ENCODE measurements at places on chromosomes 1 and 21. TPM values are rescaled to one million over a fixed set of nuclear protein-coding genes. Genes with fewer than 3 reads are reported as not detected.
A peak's percentile ranks its signal among the peaks of the same experiment; 100 is the strongest.

DNA sequence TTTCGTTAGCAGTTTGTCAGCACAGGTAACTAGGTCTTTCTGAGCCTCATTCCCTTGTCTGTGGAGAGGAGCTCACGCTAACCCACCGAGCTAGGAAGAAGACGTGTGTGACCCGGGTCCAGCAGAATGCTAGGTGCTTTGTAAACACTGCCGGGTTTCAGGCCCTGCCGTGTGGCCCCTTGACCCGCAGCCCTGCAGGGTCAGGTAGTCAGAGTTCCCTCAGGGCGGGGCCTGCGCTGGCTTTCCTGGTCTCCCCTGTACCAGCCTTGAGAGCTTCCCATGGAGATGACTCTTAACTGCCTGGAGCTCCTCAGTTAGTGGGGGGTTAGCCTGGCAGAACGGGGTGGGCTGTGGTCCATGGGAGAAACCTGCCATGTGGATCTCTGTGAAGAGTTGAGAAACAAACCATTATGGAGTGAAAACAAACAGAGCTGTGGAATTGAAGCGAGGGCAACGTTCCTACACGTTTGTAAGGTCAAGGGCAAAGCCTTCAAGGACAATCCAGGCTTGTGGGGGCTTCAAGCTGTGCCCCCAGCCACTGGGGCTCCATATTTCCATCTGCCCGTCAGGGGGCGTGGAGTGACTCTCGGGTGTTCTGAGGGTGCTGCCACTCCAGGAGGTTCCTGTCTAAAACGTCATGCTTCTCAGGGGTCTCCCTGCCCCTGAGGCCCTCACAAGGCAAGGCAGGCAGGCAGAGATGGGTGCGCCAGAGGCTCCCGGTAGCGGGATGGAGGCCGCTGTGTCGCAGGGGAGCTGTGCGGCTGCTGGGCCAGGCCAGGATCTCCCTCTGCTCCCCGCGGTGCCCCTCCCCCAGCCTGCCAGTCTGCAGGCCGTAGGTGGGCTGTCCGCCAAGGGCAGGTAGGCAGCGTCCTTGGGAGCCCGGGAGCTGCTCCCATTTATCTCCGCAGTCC, 23.8 kb downstream of the LHX4 start:
- H3K36me3 ChIP-seq = no peaks in the 10 kb centered on the region
- DNase-seq = no peak
- no peak overlapping the region for H3K27ac ChIP-seq
- peaks cover 2% of the 10 kb centered on the region for H3K27me3 ChIP-seq

Gene CFHR3
- not detected for total RNA-seq

- no peak for DNase-seq
- peaks cover 19% of the 10 kb centered on the region for H3K36me3 ChIP-seq
- H3K27me3 ChIP-seq = no peaks in the 10 kb centered on the region
- H3K4me3 ChIP-seq = no peak overlapping the region
- H3K27ac ChIP-seq = no peak overlapping the region
Observed at GRCh38 chr1:206809504-206810084, 37.3 kb upstream of the IL10 start.

DNA sequence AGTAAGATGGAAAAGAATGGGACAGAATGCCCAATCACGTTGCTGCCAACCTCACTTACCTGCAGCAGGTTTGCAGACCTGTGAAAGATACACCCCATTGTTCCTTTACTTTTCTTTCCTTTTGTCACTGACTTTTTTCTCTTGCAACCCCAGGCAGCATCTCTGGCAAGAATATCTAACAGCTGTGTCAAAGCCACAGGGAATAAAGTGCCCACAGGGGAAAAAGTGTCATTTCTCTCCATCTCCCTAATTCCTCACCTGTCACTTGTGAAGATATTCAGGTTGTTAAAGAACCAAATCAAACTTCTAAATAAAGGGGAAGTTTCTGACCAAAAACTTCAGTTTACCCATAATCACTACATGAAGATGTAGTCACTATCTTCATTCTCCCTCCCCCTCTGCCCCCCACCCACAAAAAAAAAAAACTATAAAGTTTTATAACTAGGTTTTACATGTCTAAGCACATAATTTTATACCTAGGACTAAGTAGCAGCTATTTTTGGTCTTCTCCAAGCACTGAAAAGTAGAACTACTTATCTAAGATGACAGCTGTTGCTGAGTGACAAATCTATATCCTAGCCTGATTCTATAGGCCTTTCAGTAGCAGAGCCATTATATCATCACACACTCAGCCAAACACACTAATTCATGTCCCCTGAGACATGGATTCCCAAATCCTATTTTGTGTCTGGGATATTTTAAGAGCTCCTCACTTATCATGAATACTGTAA, 54.9 kb downstream of the TBX15 start:
- no peak overlapping the region for H3K27ac ChIP-seq
- H3K27me3 ChIP-seq = no peaks in the 10 kb centered on the region
- no peak for DNase-seq
- no peaks in the 10 kb centered on the region for H3K36me3 ChIP-seq

GRCh38 chr1:115343200-115343737, 5.2 kb upstream of the NGF start:
- H3K27ac ChIP-seq = no peak overlapping the region
- no peaks in the 10 kb centered on the region for H3K36me3 ChIP-seq
- no peak overlapping the region for H3K4me3 ChIP-seq
- peaks cover 15% of the 10 kb centered on the region for H3K27me3 ChIP-seq
- no peaks in the 10 kb centered on the region for H3K4me1 ChIP-seq

Gene TMEM269
- total RNA-seq = 0.48 TPM

Gene CHML
- total RNA-seq = 11.6 TPM

DNA sequence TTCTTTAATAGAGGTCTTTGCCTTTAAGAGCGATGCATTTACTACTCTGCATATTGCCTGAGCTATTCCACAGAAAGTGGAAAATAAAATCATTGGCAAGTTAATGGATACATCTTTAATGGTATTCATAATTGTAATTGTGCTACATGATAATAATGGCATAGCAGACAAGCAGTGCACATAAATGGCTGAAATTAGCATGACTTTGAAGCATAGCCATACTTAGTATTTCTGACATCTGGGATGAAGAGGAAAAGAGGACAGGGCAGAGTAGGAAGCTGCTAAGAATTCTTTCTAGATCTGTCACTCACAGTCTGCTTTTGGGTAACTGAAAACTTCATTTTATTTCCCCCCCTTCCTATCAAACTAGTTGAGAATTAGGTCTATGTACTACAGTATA, 195.0 kb upstream of the NRIP1 start:
- no peak overlapping the region for H3K27ac ChIP-seq
- no peak overlapping the region for H3K4me3 ChIP-seq
- no peaks in the 10 kb centered on the region for H3K4me1 ChIP-seq
- DNase-seq = no peak
- H3K27me3 ChIP-seq = no peaks in the 10 kb centered on the region
- no peaks in the 10 kb centered on the region for H3K36me3 ChIP-seq

Gene DCST1
- total RNA-seq = not detected

Gene TMEM52
- not detected for total RNA-seq

Gene FCAMR
- not detected for total RNA-seq

DNA sequence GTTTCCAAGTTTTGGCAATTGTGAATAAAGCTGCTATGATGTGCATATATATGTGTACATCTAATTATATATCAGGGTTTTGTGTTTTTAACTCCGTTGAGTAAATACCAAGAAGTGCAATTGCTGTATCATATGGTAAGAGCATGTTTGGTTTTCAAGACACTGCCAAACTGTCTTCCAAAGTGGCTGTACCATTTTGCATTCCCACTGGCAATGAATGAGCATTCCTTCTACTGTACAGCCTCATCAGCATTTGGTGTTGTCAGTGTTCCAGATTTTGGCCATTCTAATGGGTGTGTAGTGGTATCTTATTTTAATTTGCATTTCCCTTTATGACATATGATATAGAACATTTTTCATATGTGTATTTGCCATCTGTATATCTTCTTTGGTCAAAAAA, 246.3 kb downstream of the USH2A start:
- no peak for DNase-seq
- no peaks in the 10 kb centered on the region for H3K27me3 ChIP-seq
- H3K4me3 ChIP-seq = no peak overlapping the region
- H3K27ac ChIP-seq = no peak overlapping the region
- no peaks in the 10 kb centered on the region for H3K4me1 ChIP-seq
- H3K36me3 ChIP-seq = no peaks in the 10 kb centered on the region

- no peaks in the 10 kb centered on the region for H3K4me1 ChIP-seq
- H3K27me3 ChIP-seq = no peaks in the 10 kb centered on the region
- no peak overlapping the region for H3K27ac ChIP-seq
- H3K4me3 ChIP-seq = no peak overlapping the region
Observed at GRCh38 chr1:169184812-169185211, 78.3 kb downstream of the ATP1B1 start.

- H3K27ac ChIP-seq = no peak overlapping the region
- DNase-seq = no peak
- H3K4me1 ChIP-seq = peaks cover 12% of the 10 kb centered on the region
- peak overlapping the region; percentile 1 for H3K4me3 ChIP-seq
Observed at GRCh38 chr1:26598890-26599289, 69.3 kb downstream of the RPS6KA1 start.

Gene CFAP141
- total RNA-seq = not detected

Gene CEP350
- 63.4 TPM for total RNA-seq

DNA sequence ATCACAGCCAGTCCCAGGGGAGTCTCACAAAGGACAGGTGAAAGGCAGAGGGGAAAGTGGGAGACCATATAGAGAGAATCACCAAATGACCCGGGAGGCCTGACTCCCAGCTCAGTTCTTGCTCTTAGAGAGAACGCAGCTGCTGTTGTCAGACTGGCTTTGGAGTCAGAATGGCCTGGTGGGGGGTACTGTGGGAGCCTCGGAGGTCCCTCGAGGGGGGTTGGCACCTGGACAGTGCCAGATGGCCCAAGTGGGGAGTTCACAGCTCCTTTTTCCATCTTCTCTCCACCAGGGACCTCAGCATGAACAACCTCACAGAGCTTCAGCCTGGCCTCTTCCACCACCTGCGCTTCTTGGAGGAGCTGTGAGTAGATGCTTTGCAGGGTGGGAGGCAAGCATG, 31.5 kb downstream of the LGR6 start:
- no peak for DNase-seq
- peaks cover 22% of the 10 kb centered on the region for H3K27me3 ChIP-seq
- no peak overlapping the region for H3K27ac ChIP-seq
- H3K36me3 ChIP-seq = no peaks in the 10 kb centered on the region
- H3K4me1 ChIP-seq = peaks cover 22% of the 10 kb centered on the region
- H3K4me3 ChIP-seq = no peak overlapping the region

Gene RAVER2
- total RNA-seq = 9.2 TPM

GRCh38 chr1:199411506-199411905, 616.0 kb upstream of the NR5A2 start:
- peaks cover 4% of the 10 kb centered on the region for H3K27me3 ChIP-seq
- no peak for DNase-seq
- H3K4me3 ChIP-seq = no peak overlapping the region
- no peak overlapping the region for H3K27ac ChIP-seq
- H3K4me1 ChIP-seq = no peaks in the 10 kb centered on the region

- peaks cover 2% of the 10 kb centered on the region for H3K36me3 ChIP-seq
- peaks cover 37% of the 10 kb centered on the region for H3K4me1 ChIP-seq
- H3K27ac ChIP-seq = peak overlapping the region; percentile 49
- H3K27me3 ChIP-seq = peaks cover 83% of the 10 kb centered on the region
- DNase-seq = no peak
Observed at GRCh38 chr1:50421768-50422674, 1.2 kb downstream of the DMRTA2 start.

DNA sequence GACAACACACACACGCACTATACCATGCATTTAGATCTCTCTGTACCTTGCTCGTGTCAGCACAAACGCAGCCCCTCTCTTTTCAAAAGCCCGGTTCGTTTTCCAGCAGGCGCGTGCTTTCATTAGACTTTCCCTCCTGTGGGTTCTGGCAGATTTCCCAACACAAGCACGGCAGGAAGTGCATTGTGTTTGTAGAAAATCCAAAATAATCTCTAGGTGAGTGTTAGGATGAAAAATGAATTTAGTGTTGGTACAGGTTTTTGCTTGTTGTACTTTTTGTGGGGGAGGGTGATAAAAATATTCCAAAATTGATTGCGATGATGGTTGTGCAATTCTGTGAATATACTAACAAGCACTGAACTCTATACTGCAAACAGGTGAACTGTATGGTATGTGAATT, 54.1 kb upstream of the POFUT2 start:
- DNase-seq = no peak
- no peaks in the 10 kb centered on the region for H3K4me1 ChIP-seq
- no peak overlapping the region for H3K27ac ChIP-seq
- H3K36me3 ChIP-seq = no peaks in the 10 kb centered on the region

Gene NHLH1
- total RNA-seq = 0.33 TPM

GRCh38 chr1:244513493-244513892, 52.4 kb downstream of the CATSPERE start:
- no peak for DNase-seq
- no peak overlapping the region for H3K27ac ChIP-seq
- H3K4me1 ChIP-seq = no peaks in the 10 kb centered on the region
- no peak overlapping the region for H3K4me3 ChIP-seq
- no peaks in the 10 kb centered on the region for H3K27me3 ChIP-seq
- H3K36me3 ChIP-seq = peaks cover 3% of the 10 kb centered on the region

Gene PTPN22
- 82.9 TPM for total RNA-seq

Gene ADORA3
- not detected for total RNA-seq

- H3K4me3 ChIP-seq = no peak overlapping the region
- H3K4me1 ChIP-seq = peaks cover 3% of the 10 kb centered on the region
- no peaks in the 10 kb centered on the region for H3K36me3 ChIP-seq
- no peak overlapping the region for H3K27ac ChIP-seq
- no peak for DNase-seq
Observed at GRCh38 chr1:205948039-205948438, 4.8 kb upstream of the SLC26A9 start.

GRCh38 chr1:39183503-39184353, 20.8 kb upstream of the MACF1 start:
- peak overlapping the region; percentile 87 for H3K27ac ChIP-seq
- no peaks in the 10 kb centered on the region for H3K27me3 ChIP-seq
- H3K4me3 ChIP-seq = peak overlapping the region; percentile 24

DNA sequence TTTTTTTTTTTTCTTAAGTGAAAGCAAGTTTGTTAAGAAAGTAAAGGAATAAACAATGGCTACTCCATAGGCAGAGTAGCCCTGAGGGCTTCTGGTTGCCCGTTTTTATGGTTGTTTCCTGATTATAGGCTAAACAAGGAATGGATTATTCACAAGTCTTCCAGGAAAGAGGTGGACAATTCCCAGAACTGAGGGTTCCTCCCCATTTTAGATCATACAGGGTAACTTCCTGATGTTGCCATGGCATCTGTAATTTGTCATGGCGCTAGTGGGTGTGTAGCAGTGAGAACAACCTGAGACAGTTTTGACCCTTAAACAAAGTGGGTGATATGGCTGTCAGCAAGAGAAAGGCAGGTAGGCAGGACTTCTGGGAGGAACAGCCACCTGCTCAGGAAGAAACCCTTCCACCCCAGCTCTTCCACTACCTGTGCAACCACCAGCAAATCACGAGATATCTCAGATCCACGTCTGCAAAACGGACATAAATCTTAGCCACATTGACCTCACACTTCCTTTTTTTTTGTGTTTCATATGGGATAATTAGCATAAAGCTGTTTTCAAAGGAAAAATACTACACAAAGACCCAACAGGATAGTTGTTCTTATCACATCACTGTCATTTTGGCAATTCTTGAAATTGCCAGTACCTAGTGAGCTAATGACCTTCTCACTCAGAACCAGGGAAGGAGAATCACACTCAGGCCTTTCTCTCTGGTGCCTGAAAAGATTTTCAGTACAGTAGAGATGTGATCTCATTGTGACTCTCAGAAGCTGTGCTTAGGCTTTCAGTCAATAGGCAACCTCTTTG, 34.8 kb upstream of the DUSP10 start:
- peak overlapping the region; percentile 93 for H3K27ac ChIP-seq
- peak overlapping the region; percentile 47 for H3K4me3 ChIP-seq
- peaks cover 65% of the 10 kb centered on the region for H3K4me1 ChIP-seq

- no peak overlapping the region for H3K27ac ChIP-seq
- no peaks in the 10 kb centered on the region for H3K36me3 ChIP-seq
- DNase-seq = no peak
- no peak overlapping the region for H3K4me3 ChIP-seq
Observed at GRCh38 chr1:202351725-202352124, 3.2 kb downstream of the PPP1R12B start.
